ENCODE measurements at places on chromosomes 11 and 22.

DNA sequence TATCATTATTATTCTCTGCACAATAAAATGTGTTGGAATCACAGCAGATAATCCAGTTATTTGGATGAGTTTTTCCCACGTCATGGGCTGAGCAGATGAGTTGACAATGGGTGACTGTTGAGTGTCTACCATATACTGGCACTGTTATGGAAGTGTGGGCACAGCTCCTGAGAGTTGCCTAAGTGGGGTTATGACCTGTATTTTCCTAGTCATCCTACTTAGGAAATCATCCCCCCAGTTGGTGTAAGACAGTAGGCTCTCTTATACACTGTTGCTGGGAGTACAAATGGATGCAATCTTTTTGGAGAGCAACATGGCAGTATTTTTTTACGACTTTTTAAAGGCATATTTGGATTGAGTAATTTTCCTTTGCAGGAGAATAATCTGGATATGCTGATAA is 66.4 kb downstream of the TRAF6 start:
- no peak for DNase-seq

GRCh38 chr11:76313271-76313670 is 67.7 kb downstream of the THAP12 start:
- DNase-seq, result no peak

- DNase-seq, result no peak
These were observed 57.4 kb upstream of the PARVA start for GRCh38 chr11:12319988-12320387.

GRCh38 chr11:128058580-128059208 is 528.7 kb downstream of the ETS1 start:
- no peak for DNase-seq

DNA sequence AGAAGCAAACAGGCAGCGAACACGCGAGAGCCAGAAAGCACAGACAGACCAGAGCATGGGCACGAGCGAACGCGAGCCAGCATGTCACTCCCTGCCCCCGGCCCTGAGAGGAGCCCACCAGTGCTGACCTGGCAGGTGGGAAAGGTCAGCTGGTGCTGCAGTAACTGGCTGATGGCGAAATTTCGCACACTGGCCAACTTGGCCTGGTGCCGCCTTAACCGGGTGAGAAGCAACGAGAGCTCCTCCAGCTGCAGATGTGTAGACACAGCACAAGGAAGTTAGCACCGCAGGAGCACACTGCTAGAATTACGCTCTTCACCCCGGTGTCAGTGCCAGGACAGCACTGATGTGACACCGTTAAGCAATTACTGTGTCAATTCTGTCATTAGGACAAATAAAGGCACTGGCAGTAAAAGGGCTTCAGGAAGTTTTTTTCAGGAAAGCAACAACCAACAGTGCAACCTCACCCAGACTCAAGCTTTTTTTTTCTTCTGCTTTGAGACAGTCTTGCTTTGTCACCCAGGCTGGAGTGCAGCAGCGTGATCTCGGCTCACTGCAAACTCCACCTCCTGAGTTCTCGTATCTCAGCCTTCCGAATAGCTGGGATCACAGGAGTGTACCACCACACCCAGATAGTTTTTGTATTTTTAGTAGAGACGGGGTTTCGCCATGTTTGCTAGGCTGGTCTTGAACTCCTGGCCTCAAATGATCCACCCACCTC is 76.8 kb downstream of the C11orf58 start:
- no peak for DNase-seq

- DNase-seq, result no peak
These were observed 11.4 kb upstream of the TBX1 start for GRCh38 chr22:19748991-19749664.

DNA sequence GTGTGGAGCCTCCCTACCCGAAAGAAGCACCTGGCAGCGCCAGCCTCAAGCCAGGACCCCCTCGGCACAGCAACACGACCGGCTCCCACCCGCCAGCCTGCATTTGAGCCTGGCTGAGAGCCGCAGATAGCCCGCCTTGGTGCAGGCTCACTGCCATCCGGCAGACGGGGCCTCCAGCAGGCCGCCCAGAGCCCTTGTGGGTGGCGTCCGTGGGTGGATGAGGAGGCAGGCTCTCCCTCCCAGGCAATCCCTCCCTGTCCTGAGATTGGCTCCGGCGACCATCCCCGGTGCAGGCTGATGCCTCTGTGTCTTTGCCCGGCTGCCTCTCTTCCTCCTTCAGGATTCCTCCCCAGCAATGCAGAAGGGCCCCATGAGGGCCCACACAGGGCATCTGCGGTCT is 1527.9 kb downstream of the BRD1 start:
- no peak for DNase-seq

DNA sequence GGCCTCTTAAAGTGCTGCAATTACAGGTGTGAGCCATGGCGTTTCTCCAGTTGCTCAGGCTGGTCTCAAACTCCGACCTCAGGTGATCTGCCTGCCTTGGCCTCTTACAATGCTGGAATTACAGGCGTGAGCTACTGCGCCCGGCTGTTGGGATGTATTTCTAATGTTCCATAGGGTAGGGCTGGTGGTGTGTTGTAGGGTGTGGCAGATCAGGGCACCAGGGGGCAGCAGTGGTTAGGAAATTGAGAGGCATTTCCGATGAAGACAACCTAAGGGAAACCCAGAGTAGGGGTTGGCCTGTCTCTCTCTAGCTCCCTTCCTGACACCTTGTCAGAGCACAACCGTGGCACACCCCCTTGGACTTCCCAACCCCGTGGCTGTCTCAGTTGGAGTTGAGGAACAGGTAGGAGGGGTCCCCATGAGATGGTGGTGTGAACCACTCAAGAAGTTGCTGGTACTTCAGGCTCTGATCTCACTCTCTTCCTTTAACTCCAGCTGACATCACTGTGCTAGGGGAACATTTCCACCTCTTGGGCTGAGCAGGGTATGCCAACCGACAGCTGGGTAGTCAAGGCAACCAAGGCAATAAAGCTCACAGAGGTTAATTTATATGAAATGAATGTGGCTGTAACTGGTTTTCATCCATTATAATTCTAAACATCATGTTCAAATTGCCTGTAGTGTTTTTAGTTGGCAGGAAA is 33.0 kb downstream of the YWHAH start:
- DNase-seq, result peak; percentile 89

GRCh38 chr22:45696227-45696626 is 24.6 kb downstream of the ATXN10 start:
- no peak for DNase-seq

GRCh38 chr22:23716811-23717801 is 26.3 kb downstream of the RGL4 start:
- DNase-seq, result peak; percentile 94

DNA sequence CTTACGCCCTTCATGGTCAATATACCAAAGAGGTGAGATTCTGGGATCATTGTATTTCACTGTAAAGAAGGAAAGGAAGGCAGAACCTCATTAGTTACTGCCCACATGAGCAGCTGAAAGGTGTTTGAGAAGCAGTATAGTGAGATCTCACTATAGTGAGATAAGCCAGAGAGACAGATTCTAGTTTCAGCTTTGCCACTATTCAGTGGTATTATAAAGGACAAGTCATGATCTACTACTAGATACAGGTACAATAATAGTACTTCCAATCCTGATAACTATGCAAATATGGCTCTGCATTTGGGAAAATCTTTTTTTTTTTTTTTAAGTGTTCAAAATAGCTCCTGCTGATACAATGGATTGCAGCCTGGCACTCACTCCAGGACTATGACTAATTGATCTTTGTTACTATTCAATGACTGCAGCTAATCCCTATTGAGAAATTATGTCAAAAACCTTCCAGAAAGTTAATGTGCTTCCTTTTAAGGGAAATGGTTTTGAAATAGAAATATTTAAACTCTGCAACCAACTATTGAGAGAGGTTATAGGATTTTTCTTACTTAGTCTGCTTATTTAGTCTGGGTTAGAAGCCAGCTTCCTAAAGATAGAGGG is 8.3 kb upstream of the DLAT start:
- no peak for DNase-seq

DNA sequence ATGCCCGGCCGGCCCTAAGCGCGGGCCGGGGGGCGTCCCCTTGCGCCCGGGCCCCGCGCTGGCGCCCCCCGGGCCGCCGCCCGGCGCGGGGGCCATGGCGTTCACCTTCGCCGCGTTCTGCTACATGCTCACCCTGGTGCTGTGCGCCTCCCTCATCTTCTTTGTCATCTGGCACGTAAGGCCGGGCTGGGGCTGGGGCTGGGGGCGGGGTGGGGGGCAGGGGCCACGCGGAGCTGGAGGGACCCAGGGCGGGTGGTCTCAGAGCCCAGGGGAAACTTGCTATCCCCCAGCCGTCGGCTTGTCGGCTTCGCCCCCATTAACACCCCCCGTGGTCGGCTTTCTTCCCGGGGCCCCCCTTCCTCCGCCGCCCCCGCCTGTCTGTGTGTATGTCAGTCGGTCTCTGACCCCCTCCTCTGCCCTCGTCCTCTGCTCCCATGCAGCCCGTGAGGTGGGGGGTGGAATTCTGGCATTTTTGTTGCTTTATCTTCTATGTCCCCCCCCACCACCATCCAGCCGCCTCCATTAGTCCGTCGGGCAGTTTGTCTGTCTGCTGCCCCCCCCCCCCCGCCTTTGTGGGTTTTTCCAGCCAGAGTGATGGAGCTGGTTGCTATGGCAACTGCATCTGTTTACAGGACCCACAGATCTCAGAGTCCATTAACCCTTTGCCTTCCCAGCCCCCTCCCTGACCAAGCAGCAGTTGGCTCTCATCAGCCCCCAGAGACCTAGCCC is 552 bp downstream of the CNIH2 start:
- peak; percentile 71 for DNase-seq

- no peak for DNase-seq
These were observed 1376.1 kb upstream of the TENM4 start for GRCh38 chr11:80816966-80817365.
